Hippocampal formation (tissue), 2 donors: ENCODE measurements at places on chromosomes 11 and 22.
A peak's percentile ranks its signal among the peaks of the same experiment; 100 is the strongest.

DNA sequence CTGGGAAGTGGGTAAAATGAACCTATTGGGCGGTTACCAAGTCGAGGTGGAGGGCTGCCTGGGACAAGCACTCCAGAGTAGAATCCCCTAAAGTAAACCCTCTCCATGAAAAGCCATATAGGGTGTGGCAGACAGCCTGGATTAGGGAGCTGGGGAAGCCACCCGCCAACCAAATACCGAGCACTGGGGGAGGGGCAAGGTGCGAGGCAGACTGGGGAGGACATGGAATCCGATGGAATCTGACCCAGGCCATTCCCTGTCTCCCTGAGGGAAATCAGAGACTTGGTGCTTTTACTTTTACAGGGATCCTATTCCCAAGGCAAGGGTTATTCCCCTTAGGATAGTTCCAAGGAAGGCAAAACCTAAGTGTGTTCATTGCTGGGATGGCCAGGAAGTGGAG is 130.9 kb upstream of the HSD17B12 start:
- no peak for DNase-seq

GRCh38 chr11:69818231-69818602 is 999 bp downstream of the FGF3 start:
- DNase-seq = no peak

DNA sequence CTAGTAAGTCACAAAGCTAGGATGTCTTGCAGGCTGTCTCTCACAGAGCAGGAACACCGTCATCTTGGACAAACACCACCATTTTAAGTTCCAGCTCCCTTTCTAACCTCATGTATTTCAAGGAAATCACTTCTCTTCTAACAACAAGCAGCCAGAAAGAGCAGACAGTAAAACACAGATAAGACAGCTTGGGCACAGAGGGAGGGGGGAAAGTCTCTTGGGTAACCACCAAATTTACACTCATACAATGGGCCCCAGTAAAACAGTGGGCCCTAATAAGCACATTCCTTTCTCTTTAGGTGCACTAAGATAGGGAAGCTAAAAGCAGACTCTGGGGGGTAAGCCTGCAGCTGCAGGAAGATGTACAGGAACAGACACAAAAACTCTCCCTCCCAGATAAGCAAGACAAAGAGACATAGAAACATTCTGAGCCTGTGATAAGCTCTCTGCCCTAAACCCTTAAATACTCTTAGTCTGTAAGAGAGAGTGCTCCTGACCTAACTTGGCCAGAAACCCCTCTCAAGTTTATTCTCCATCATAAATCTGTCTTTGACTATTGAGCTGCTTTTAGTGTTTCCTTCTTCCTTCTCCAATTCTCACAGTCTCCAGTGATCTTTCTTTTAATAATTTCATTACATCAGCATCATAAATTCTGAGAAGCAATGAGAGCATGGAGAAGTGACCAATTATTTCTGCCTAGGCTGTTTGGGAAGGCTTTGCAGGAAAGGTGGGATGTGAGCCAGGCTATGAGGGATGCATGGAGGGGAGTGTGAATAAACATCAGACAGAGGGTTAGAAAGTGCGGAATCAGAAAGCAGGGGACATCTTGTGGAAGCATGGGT is 7.4 kb downstream of the OR10D3 start:
- no peak for DNase-seq

DNA sequence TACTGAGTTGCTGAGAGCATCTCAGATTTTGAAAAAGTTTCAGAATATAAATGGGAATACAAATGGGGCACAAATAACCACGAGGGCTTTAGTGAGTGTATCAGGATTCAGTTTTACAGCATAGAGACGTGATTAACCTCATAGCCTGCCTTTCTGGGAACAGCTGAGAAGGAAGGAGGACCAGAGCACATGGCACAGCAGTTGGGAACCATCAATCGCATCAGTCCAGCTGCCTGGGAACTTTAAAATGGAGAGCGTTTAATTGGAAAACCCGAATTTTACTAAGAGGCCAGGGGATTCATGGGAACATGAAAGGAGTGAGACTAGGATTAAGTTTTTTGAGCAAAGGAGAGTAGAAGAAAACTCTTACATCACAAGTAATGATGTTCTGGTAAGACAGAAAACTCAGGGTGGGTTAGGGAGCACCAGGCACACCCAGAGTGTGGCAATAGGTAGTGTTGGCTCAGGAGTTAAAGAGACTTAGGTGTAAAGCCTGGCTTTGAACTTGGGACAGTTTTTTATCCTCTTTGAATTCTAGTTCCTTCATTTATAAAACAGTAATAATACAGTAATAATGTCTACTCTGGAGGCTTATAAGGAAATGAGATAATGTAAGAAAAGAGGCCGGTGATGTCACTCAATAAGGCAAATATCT is 40.2 kb downstream of the FZD4 start:
- DNase-seq = no peak

DNA sequence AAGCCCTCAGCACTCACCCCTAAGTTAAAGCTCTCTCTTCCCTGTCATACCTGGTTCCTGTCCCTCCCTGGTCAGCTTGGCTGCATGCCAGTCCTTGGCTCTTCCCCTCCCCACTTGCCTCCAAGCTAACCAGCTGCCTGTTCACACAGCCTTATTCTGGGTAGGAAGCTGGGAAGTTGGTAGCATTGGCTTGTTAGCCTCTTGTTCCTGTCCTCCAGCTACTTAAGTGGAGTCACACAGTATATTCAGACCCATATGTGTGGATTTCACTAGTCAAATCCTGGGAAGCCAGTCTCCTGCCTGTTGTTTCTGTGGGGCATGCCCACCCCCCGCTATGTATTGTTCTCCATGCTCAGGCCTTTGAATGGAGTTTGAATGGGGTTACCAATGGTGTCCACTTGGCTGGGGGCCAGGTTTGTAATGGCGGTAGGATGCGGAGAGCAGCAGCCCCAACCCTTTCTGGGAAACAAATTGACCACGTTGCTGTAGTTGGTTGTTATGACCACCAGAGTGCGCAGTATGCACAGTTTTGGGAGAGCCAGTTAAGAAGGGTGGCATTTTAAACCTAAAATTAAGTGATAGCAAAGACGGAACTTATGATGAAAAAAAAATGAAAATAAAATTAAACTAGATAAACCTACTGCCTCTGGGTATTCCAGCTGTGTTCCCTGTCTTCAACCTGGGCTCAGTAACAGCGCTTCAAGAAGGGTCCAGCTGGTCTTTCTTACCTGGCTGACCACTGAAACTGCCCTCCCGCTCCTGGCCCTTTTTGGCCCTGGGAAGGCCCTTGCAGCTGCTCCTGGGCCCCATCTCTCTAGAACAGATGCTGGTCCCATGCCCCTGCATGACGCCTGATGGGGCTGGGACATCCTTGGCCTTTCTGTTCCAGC is 10.7 kb upstream of the RPS3 start:
- peak; percentile 27 for DNase-seq

DNA sequence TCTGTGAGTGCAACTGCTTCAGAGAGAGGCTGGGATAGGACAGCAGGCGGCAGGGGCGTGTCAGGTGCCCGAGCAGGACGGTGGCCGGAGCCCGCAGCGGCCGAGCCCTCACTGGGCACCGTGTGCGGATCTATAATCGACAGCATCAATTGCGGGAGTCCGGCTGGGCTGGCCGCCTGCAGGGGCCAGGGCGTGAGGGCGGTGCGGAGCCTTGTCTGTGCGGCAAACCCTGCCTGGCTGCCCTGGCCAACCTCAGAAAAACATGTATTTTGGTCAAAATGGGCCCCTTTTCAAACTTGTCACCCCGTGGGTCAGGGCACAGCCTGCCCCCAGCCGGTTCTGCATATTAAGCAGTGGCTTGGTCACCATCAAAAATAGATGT is 91.3 kb upstream of the KCNQ1OT1 start:
- DNase-seq = no peak

DNA sequence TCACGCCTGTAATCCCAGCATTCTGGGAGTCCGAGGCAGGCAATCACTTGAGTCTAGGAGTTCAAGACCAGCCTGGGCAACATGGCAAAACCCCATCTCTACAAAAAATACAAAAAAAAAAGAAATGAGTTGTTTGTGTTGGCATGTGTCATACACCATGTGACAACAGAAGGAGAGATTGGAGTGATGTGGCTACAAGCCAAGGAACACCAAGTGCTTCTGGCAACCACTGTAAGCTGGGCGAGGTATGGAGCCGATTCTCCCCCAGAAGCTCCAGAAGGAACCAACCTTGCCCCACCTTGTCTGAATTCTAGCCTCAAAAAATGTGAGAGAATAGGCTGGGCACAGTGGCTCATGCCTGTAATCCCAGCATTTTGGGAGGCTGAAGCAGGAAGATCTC is 39.1 kb upstream of the SLC35C1 start:
- DNase-seq = no peak

DNA sequence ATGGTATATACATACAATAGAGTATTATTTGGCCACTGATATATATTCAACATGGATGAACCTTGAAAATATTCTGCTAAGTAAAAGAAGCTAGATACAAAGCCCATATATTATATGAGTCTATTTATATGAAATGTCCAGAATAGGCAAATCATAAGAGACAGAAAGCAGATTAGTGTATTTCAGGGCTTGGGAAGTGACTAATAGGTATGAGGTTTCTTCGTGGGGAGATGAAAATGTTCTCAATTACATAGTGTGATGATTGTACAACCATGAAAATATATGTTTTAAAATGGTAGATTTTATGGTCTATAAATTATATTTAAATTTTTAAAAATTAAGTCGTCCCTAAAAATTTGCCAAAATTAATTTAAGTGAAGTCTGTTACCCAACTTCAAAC is 92.2 kb downstream of the STK33 start:
- DNase-seq = no peak

DNA sequence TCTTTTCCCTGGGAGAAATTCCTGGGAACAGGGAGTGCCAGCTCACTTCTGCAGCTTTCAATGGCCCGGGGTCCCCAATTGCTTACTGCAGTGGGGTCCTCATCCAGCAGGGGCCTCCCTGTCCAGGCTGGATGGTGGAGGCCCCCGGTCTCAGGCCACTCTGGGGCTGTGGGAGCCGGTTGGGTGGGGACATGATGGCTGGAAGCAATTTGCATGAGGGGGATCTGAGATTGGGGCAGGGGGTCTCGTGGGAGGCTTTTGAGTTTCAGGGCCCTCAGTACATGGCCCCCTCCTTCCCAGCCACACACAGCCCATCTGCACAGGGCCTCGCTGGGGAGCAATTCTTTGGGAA is 25.2 kb downstream of the MRGPRD start:
- DNase-seq = no peak

GRCh38 chr11:32015427-32015826 is 75.4 kb upstream of the RCN1 start:
- DNase-seq = no peak

- DNase-seq = peak; percentile 84
Observed at GRCh38 chr11:114088836-114089235, 29.3 kb downstream of the ZBTB16 start.
